ENCODE measurements at places on chromosomes 16 and 17. TPM values are rescaled to one million over a fixed set of nuclear protein-coding genes. Genes with fewer than 3 reads are reported as not detected.

DNA sequence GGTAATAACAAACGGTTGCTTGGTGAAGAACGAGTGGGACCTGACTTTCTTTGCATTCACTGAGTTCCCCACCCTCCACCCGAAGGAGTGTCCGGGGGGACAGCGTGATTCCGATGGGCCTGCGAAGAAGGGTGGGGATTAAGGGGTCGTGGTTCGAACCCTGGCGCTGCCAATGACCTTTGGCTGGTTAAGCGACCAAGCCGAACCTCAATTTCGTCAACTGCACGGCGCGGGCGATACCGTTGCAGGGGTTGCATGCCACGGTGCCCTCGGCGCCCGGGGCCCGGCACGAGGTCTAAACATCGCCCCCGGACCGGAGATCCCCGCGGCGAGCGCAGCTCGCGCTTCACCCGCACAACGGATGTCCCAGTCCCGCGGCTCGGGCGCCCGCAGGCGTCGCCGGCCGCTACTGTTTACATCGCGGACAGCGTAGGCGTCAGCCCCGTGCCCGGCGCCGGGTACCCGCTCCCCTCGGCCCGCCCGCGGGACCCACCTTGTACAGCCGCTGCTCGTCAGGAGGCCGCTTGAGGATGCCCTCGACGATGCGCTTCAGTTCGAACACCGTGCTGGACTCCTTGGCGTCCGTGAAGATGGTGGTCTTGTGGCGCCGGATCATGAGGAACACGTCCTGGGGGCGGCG lies 460 bp downstream of the ELOB start:
- no peak for DNase-seq

GRCh38 chr16:75927810-75928209 lies 201.5 kb upstream of the CPHXL start:
- no peak for DNase-seq

DNA sequence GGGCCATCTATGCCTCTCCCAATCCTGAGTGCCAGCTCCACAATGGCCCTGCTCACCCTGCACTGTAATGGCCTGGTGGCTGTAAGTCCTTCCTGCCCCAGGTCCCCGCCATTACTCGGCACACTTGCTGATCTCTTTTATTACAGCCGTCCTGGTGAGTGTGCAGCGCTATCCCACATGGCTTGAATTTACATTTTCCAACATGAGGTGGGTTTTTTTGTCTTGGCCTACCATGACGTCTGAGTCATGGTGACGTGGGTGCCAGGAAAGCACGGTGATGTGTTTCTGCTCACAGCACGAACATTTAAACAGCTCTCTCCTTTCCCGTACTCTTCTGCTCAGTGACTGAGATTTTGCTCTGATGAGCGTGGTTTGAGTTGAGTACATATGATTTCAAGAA lies 55.2 kb upstream of the FOXF1 start:
- DNase-seq = no peak

GRCh38 chr17:28892024-28892423 lies 5.5 kb downstream of the FLOT2 start:
- no peak for DNase-seq

GRCh38 chr17:82097184-82097918 lies 685 bp downstream of the FASN start:
- no peak for DNase-seq

- DNase-seq = no peak
Observed at GRCh38 chr16:29154676-29155121, 169.8 kb downstream of the LAT start.

DNA sequence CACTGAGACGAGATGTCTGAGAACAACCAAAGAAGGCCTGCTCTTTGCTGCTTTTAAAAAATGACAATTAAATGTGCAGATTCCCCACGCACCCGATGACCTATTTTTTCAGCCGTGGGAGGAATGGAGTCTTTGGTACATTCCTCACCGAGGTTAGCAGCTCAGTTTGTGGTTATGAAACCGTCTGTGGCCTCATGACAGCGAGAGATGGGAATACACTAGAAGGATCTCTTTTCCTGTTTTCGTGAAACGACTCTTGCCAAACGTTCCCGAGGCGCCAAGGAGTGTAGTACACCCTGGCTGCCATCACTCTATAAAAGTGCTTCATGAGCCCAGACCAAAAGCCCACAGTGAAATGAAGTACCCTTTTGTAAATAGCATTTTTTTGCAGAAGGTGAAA lies 87.8 kb downstream of the CRISPLD2 start:
- no peak for DNase-seq

DNA sequence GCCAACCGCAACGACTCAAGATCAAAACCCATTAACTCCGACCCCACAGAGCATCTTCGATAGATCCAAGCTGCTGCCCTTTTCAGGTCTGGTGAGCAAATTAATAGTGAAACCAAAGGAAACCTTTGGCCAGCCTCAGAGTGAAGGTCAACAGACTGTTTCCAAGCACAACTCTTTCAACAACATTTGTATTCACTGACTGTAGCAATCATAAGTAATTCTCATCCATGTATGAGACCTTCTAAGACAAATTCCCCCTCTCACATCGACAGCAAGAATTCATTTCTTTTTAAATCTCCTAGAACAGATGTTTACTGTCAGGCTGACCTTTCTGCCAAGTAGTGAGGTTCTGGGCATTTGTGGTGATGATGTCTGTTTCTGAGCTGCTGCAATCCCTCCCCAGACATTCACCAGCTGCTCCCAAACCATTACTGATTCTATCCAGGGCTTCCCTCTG lies 64.2 kb downstream of the SLC39A11 start:
- no peak for DNase-seq

DNA sequence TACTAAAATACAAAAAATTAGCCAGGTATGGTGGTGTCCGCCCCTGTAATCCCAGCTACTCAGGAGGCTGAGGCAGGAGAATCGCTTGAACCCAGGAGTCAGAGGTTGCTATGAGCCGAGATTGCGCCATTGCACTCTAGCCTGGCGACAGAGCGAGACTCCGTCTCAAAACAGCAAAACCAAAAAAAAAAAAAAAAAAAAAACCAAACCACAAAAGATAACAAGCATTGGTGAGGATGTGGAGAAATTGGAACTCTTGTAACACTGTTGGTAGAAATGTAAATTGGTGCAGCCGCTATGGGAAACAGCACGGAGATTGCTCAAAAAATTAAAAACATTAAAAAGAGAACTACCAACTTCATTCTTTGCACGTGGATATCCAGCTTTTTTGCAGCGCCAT lies 119.4 kb downstream of the OR1D5 start:
- DNase-seq = no peak

- no peak for DNase-seq
Observed at GRCh38 chr16:80294172-80294571, 246.6 kb upstream of the DYNLRB2 start.

DNA sequence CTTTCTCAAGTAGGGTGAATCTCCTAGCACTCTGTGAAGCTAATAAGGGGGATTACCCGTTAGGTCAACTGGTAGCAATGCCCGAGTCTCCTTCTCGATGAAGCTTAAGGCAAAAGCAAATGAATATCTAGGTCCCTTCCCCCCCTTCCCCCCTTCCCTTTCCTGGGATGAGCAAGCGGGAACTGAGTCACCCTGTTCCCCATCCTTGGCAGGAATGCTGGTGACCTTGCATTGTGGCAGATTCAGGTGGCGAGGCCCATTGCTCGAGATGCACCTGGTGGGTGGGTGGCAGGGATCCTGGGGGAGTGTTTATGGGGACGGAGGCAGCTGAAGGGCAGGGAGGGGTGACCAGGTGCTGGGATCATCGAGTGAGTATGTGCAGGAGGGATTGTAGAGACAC lies 7.1 kb downstream of the NXPH3 start:
- no peak for DNase-seq

GRCh38 chr17:77003699-77004098 lies 135.5 kb downstream of the MGAT5B start:
- no peak for DNase-seq

RBL2 gene
- polyA plus RNA-seq = 100 TPM

CFAP52 gene
- polyA plus RNA-seq = 3.4 TPM

STXBP4 gene
- polyA plus RNA-seq = 21.4 TPM

OTOP3 gene
- polyA plus RNA-seq = not detected

CDK3 gene
- polyA plus RNA-seq = 26.6 TPM

SOST gene
- 45.9 TPM for polyA plus RNA-seq

USP43 gene
- polyA plus RNA-seq = 8.7 TPM

SLC13A2 gene
- polyA plus RNA-seq = 12.2 TPM

KRT222 gene
- polyA plus RNA-seq = 0.17 TPM

EPOP gene
- 1.9 TPM for polyA plus RNA-seq

Measured in renal cortex interstitium (tissue), 15 donors.